NCI-H446 treated with DMSO at 0.1 percent for 48 hours (cell line): ENCODE measurements at places on chromosomes 3 and 15.

DNA sequence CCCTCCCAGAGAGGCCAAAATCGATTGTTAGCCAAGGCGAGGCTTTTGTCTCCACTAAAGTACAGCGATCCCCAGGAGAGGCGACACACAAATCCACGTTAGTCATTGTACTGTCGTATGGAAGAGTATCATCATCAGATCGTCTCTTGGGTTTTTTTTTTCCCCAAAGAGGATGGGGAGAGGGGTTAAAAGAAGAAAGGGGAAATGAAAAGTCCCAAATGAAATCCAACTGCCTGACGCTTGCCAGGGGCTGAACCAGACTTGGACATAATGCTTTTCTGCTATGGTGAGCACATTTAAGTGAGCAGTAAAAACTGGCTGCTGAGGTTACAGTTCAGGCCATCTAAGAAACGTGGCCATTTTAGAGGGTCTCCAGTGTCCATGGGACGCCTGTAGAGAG lies 37.9 kb upstream of the CTSH start:
- DNase-seq, result no peak

DNA sequence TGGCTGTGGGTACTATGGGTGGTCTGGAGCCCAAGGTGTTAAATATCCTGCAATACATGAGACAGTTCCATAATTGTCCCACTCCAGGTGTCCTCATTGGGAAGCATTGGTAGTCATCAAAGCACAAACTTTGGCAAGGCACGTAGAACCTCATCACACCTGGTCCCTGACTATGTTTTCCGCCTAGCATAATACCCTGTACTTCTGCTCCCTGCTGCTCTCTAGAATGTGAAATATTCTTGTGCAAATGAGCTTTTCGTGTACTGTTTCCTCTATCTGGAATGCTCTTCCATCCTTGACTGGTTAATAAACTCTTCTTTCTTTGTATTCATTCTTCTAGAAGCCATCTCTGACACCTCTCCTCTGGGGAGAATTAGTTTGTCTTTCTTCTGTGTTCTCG lies 103.2 kb downstream of the EBLN2 start:
- DNase-seq, result no peak

GRCh38 chr15:37395100-37395468 lies 294.7 kb upstream of the MEIS2 start:
- DNase-seq, result no peak

DNA sequence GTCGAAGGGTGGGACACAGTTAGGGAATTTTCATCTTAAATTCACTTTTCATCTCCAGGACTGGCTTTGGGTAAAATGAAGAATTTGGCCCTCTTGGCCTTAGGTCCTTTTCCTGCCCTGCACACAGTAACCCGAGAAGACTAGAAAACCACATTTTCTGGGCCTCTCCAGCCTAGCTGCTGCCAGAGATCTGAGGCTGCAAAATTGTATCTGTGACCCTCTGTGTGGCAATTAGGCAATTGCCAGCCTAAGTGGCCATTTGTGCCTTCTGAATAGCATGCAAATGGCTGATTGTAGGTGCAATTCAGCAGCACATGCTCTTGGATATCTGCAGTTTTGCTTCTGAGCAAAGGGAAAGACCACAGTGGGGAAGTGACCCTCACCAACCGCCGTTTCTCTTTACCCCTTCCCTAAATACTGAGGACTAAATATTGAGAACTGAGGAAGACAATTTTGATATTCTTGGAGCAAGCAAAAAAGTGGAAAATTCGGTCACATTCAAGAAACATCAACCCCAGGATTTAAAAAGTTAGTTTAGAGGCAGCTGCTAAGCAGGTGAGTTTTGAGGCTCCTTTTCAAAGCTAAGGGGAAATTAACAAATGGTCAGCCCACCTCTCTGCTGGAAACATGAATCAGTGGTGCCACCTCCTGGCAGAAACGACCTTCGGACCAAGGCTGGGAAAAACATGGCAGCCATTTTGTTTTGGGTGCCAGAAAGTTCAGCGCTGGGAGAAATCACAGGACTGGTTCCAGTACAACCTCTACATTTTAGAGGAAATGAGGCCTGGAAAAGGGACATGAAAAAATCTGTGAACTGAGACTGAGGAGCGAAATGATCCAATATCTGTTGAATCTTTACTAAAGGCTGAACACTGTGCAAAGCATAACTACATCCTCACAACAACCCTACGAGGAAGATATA lies 56.6 kb upstream of the PRTG start:
- DNase-seq, result no peak

- peak; percentile 73 for DNase-seq
These were observed at the start of gene ROBO2 for GRCh38 chr3:77039606-77040171. Gene ROBO2 (plus strand): TSS chr3:77040099. CDS start chr3:77040786, 687 bp downstream.

- DNase-seq, result no peak
These were observed 145.5 kb upstream of the PFN2 start for GRCh38 chr3:150116196-150116595.
